ENCODE measurements at places on chromosomes 1 and 21.

DNA sequence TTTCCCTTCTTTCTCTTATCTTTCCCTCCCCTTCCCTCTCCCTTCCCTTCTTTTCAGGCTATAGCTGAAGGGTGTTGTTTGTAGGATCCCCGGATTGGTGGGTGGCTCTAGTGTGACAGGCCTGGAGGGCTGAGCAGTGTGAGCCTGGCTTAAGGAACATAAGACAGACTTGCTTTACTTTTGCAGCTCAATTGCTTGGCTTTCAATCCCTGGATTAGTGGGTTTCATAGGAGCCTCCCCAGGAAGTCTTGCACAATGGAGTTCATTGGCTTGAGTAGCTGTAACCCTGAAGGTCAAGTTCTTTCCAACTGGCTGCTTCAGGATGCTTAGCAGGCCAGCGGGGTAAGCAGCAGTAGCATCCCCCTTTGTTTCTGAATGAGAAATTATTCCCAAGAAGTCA is 126.7 kb downstream of the CAMTA1 start:
- no peak for DNase-seq

DNA sequence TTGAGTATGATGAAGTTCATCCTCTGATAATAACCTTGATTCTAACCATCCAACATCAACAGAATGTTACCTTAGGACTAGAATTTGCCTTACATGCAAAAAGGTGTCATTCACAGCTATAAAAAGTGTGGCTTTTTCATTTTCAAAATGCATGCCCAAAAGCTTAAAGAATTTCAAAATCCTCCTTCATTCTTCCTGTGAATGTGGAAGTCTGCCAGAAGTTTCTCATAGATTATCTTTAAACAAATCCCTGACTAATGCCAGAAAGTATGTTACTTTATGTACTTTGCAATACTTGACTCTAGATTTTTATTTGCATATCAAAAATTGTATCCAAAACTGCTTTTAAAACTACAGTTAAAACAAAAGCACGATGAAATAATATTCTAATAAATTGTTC is 270.6 kb upstream of the ZRANB2 start:
- DNase-seq: no peak

DNA sequence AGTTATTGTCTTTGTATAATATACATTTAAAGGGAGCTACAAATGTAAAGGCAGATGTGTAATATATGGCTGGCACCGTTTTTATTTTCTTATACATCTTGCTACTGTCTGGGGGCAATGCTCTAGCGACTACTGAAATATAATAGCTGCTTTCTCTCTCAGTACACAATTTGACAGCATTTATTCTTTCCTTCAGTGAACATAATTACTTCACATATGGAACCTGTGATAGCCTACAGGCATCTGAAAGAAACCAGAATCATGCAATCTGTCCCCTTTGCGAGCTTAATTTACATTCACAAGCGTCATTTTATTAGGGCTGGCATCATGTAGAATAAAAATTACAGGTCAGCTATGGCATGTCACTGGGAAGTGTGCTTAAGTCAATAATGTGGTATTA is 557.5 kb upstream of the PTBP2 start:
- DNase-seq: no peak

GRCh38 chr1:50774759-50775351 is 185.2 kb downstream of the FAF1 start:
- DNase-seq: peak; percentile 49

DNA sequence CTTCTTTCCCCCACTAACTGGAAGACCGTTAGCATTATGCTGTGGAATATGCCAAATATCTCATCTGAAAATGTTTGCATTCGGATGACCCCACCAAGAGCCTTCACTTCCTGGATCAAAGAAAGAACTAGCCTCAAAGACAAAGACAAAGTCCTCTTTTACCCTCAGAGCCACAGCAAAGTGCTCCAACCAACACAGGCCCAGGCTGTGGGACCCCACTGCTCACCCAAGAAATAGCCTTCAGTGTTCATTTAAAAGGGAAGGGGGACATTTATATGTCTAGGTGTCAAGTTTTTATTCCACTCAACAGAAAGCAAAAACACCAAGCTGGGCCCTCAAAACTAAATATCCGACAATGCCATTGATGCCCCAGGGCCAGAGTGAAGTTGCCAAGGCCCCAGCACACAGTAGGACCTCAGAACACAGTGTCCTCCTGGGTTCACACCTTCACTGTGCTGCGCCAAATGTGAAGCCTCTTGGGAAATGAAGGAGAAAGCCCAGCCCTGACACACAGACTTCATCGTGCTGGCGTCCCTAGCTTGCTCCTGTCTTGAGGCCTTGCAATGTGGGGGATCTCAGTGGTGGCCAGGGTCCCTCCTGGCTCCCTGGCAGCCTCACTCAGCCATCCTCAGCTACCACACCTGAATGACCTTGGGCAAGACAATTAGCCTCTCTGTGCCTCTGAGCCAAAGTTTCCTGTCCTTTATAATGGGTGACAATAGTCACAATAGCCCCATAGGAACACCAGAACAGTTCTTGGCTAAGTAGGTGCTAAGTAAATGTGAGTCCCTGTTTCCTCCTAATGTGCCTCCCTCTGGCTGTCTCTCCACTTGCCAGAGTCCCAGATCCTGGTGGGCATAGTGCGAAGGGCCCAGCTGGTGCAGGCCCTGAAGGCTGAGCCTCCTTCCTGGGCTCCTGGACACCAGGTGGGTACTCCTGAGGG is 11.3 kb downstream of the CLCNKB start:
- no peak for DNase-seq

DNA sequence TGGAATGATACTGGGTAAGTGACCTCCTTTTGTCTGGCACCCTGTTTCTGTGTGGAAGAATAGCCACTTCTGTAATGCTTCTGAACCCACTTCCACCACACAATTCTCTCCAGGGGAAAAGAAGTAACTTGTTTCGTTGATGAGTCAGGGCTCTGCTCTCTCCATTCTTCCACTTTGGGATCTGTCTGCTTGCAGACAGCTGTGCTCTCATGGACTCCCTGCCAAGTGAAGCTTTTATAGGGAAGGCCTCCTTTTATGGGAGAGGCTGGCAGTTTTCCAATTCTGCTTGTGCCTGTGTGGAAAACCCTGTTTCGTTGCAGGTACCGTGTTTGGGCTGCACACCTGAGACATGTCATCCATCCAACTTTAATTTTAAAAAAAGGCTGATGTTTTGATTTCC is 130.7 kb downstream of the GIPC2 start:
- peak; percentile 90 for DNase-seq

GRCh38 chr1:53262000-53262399 is 23.7 kb upstream of the MAGOH start:
- DNase-seq: no peak

DNA sequence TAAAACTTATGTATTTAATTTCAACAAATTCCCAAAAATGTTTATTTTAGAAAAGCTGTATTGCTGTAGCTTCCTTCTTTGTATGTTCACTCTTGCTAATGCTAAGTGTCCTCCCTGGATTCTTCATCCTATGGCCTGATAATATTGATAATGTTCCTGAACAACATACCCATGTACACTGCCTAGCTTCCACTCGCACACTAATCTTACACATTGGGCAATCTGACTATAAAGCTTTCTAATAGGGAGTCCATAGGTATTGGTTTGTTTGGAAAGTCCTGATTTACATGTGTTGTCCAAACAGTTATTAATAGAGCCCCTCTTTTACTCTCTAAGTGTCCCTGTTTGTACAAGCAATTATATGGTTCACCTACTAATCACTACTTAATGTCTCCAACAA is 783 bp downstream of the F13B start:
- DNase-seq: no peak

- DNase-seq: no peak
Observed at GRCh38 chr1:42927920-42928505, 30.7 kb downstream of the SLC2A1 start.

DNA sequence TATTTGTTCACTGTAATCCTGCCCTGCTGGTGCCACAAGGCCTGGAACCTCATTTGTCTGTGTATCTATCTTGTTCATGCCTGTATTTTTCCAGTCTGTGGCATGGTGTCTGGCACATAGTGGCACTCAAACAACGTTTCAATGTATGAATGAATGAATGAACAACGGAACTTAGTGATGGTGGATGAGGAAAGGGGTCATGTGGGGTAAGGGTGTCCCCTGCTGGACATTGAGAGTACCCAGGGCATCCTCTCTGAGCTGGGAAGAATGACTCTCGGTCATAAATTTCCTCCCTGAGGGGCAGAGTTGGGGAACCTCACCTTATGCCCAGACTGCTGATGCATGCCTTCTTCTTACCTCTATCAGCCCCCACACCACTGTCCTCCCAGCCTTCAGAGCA is 18.9 kb upstream of the ZNF683 start:
- no peak for DNase-seq

DNA sequence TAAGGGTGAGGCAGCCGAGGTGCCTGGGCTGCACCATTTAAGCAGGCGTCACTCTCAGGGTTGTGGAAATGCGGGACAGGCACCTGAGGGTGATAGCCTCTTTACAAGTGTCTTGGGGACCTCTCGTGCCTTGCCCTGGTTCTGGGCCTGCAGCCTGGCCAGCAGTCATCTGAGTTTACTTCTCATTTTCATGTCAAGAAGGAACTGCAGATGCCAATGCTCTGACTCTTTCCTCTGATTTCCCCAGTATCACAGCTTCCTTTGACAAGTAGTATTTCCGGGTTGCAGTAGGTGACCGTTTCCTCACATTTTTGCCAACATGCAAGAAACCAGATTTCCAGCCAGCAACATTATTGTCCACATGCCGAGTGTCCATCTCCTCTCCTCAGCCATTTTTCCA is 286.9 kb downstream of the DISC1 start:
- DNase-seq: no peak

DNA sequence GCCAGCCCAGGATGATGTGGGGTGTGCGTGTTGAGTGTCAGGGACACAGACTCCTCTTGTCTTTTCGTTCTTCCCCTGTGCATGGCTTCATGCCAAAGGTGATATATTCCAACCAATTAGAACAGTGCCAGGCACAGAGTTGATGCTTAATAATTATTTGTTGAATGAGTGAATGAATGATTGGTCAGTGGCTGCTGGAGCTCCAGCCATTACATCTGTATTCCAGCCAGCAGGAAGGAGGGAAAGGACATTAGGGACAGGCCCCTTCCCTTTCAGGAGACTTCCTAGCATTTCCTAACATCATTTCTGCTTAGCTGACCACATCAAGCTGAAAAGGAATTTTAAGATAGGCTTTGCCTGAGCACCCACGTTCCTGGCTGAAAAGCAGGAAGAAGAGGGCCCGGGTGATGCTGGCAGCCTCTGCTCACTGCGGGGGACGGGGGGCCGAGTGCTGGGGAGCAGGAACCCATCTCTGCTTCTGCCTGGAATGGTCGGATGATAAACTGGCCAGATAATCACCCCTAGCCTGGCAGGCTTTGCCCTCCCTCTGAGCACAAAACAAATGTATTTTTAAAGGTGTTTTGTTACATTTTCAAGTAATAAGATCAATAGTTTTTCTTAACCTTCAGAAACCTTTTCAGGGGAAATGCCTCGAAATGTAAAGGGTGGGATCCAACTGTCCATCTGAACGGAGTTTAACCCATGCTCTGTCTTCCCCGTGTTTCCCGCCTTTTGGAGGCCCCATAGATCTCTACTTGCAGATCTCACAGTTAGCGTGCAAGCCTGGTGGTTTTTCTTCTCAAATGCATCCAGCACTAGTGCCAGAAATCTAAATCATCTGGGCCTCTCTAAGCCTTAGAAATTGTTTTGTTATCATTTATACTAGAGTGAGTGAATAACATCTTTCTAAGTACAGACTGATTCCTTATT is 39.0 kb downstream of the SLC37A1 start:
- no peak for DNase-seq

DNA sequence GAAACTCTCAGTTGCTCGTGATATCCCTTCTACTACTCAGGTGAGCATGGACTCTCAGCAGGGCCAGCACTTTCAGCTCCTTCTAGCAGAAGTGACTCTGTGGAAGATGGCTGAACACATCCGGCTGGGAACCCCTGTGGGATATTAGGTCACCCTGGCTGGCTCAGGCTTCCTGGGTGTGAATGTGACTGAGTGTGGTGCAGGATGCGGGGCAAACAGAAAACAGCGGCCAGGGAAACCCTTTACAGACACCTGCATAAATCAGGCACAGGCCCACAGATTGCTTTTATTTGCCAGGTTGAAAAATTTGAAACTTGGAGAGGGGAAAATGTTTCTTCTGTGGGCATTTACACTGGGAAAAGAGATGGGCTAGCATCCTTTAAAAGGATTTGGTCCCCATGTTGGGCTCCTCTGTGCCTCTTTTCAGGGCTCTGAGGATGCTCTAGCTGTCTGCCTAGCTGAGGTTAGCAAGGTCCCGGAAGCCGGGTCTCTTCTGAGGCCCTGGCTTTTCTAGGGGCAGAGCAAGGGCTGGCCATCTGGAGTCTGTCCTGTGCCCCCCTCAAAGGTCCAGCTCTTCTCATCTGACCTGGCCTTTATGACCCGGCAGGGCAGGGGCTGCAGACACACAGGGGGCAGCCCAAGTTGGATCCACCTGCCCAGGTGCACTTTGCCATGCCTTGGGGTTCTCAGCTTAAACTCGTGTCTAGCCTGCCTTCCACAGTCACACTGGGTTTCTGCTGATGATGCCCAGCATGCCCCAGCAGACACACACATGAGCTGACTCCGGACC is 243.0 kb downstream of the SIPA1L2 start:
- DNase-seq: no peak

- DNase-seq: peak; percentile 7
Observed at GRCh38 chr1:206863266-206863665, 2.2 kb upstream of the IL20 start.

- no peak for DNase-seq
Observed at GRCh38 chr1:158916085-158916484, 15.3 kb upstream of the PYHIN1 start.

GRCh38 chr1:34924759-34925555 is 4.5 kb downstream of the DLGAP3 start:
- DNase-seq: no peak

DNA sequence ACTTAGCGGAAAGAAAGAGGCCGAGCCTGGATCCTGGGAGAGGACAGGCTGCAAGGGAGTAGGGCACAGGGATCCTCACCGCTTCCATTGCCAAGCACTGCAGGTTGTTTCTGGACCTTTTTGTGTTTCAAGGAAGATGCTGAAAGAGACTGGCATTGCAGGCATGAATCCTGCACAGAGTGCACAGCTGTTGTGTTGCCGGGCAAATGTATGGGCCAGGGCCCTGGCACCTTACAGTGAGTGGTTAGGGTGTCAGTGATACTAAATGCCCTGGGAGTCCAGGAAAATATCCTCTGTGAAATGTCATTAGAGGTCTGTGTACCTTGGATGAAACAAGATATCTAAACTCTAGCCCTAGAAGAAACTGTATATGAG is 145.5 kb upstream of the FGGY start:
- DNase-seq: no peak

- no peak for DNase-seq
Observed at GRCh38 chr1:165858967-165859845, 31.8 kb downstream of the UCK2 start.

GRCh38 chr1:10283318-10283984 is 73.1 kb downstream of the KIF1B start:
- DNase-seq: no peak

- DNase-seq: no peak
Observed at GRCh38 chr1:233079574-233079973, 129.2 kb downstream of the NTPCR start.

Data from COR-L47 (cell line).